ENCODE measurements at places on chromosomes 5 and 9.

DNA sequence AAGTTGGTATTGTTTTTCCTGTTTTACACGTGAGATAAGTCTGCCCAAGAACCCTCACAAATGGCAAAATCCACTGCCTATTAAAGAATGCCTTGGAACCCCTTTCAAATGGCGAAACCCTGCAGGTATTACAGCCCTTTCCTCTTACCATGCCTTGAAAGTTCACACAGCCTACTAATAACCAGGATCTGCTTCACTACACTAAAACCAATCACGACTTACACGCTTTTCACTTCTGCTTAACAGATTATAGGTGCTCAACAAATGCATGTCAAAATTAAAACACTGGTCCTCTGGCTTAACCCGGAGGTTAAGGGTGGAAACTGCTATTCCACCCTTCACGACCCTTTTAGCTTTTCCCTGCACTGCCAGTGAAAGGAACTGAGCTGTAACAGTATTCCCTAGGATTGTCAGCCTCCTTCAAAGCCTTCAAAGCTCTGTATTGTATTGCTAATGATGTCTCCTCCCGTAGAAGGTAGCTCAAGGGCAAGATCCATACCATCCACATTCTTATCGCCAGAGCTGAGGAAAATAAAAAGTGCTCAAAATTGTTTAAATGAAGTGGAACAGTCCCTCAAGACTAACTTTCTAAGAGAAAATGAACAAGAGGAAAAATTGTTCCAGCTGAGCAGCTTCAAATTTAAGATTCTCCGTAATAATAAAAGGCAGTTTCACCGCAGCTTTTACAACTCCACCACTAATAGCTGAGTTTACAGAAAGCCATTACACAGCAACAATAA is 997 bp downstream of the AUH start:
- no peak for DNase-seq

DNA sequence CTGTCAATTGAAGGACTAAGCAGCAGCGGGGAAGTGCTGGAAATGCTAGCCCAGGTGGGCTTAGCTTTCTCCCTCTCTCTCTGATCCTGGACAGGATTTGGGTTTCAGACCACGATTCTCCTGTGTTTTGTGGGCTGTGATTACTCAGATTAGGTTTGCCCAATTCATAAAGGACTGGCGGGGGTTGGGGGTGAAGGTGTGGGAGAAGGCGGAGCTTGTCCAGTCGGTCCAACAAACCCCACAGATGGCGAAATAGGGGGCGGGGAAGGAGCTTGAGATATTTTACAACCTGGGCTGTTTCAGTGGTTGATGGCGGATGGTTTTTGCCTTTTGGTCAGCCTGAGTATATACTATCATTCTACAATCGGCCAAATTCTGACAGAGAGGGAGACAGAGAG is 35.2 kb downstream of the PCDHAC2 start:
- DNase-seq, result no peak

DNA sequence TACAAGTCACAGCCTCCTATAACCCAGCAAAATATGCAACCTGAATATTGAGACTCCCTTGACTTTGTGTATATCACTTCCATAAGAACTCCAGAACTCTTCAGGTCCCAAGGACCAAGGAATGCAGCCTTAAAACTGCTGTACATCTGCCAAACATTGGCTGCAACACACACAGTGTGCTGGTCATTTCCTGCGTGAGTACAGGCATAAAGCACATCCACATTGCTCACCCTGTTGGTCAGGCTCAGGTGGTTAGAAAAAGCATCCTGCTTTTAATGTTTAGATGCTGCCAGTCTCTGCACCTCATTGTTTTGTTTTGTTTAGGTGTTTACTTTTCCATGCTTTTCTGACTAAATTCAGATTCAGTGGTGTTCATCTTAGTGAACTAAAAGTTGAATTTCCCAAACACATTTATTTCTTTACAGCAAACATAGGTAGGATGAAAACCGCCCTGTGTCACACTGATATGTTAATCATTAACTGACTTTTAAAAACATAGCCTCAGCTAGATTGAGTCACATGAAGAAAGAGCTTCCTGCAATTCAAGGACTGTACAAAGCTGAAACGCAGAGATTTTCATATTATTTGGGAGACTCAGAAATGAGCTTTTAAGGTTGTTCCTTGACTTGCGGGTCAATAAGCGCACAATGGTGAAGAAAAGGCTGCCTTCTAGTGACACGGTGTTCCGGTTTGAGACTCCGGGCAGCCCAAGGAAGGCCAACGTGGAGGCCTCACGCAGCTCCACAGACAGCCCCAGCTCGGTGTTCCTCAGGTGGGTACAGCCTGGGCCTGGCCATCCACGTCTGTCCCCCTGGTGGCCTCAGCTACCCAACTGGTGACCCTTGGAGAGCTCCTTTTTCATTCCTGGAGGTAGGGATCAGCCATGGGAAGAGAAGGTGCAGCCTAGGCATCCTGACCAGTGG is 52.2 kb upstream of the GRAMD2B start:
- DNase-seq, result no peak

GRCh38 chr5:172942556-172942955 is 16.7 kb upstream of the RPL26L1 start:
- DNase-seq, result no peak

DNA sequence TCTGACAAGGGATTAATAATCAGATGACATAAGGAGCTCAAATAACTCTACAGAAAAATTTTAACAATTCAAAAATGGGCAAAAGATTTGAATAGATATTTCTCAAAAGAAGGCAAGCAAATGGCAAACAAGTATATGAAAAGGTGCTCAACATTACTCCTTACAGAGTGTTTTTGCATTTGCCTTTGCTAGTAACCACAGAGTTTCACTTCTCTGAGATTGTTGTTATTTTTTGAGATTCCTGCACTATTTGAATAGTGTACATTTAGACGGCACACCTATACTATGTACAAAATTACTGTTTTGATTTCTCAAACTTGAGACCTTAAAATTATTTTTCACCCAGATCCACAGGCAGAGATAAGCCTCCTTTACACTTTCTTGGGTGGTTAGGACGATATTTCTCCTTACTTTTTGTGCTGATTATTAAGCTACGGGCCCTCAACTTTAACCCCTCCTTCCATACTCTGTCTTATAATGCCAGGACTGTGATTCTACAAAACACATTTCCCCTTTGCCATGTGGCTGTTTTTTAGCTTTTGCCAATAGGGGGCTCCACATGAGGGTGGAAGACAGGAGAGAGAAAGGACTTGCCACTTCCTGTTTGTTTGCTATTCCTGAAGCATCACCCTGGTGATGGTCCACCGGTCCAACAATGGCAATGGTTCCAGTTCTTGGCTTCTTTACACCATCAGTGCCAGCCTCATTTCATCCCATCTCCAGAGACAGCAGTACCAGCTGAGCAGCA is 65.0 kb upstream of the DAP start:
- no peak for DNase-seq

- no peak for DNase-seq
Observed at GRCh38 chr9:128215491-128216409, 12.6 kb downstream of the DNM1 start.

DNA sequence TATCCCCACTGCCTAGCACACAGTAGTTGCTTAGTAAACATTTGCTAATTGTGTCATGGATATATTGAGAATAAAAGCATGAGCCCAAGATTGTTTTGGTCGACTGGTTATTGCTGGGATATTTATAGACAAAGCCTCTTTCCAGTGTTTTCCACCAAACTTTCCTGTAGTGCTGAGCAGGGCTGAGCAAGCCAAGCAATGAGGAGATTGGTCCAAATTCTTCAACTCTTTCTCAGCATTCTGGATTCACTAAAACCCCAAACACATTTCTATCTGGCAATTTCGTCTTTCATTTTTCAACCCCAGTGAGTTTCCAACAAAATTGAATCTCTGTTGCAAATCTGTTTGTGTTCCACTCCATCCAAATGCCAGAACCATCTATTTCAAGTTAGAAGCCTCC is 31.9 kb upstream of the TARS1 start:
- DNase-seq, result no peak

DNA sequence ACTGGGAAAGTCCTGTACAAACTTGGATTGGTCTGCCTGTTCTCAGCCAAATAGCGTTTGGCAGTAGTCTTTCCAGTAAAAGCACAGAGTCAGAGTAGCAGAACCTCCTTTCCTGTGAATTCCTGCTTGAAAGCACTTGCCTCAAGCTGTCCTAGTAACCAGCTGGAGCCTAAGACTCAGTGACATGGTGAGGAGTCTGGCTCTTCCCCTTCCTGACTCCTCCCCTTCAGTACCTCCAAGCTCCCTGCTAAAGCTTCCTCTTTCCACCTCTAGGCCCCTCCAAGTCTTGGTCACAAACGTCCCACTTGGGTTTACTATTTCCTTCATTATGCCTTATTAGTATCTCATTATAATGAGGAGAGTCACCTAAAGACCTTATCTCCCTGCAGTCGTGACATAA is 21.4 kb upstream of the FAM81B start:
- DNase-seq, result no peak
